Renal pelvis (tissue), 12 donors: ENCODE measurements at places on chromosomes 7 and 10. TPM values are rescaled to one million over a fixed set of nuclear protein-coding genes. Genes with fewer than 3 reads are reported as not detected.

Gene INA
- polyA plus RNA-seq, result 0.18 TPM

Gene ENKUR
- 3.7 TPM for polyA plus RNA-seq

Gene NEUROD6
- polyA plus RNA-seq, result not detected

Gene EZH2
- polyA plus RNA-seq, result 47.0 TPM

Gene HIPK2
- 109 TPM for polyA plus RNA-seq

Gene PDE6C
- polyA plus RNA-seq, result 1.7 TPM

Gene GFRA1
- polyA plus RNA-seq, result 16.7 TPM

Gene MNX1
- 0.12 TPM for polyA plus RNA-seq

Gene TRA2A
- polyA plus RNA-seq, result 149 TPM

Gene MYO1G
- polyA plus RNA-seq, result 0.74 TPM

Gene PKD1L1
- 0.45 TPM for polyA plus RNA-seq

Gene ANK3
- polyA plus RNA-seq, result 153 TPM

DNA sequence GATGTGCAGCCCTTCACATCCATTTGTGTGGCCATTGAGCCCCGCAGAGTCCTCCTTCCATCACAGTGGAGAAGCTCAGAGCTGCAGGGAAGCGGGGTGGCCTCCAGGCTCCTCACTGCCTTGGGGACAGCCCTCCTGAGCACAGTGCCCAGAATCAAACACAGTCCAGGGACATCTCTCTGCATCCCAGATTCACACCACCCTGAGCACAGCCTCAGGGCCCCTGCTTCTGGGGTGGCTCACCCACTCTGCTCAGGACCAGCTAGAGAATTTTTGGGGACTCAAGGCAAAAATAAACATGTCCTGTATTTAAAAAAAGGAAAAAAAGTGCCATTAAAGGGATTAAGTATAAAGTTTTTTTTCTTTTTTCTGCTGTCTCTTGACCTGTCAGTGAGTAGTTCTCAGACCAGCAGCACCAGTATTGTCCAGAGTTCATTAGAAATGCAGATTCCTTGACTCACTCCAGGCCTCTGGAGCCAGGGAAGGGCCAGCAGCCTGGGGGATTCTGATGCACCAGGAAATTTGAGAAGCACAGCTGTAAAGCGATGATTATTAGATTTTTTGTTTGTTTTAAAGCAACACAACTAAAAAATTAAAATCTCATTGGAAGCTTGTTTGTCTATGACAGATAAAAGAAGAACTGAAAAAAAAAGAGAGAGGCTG, 61.6 kb downstream of the ARHGAP22 start:
- no peak for DNase-seq

DNA sequence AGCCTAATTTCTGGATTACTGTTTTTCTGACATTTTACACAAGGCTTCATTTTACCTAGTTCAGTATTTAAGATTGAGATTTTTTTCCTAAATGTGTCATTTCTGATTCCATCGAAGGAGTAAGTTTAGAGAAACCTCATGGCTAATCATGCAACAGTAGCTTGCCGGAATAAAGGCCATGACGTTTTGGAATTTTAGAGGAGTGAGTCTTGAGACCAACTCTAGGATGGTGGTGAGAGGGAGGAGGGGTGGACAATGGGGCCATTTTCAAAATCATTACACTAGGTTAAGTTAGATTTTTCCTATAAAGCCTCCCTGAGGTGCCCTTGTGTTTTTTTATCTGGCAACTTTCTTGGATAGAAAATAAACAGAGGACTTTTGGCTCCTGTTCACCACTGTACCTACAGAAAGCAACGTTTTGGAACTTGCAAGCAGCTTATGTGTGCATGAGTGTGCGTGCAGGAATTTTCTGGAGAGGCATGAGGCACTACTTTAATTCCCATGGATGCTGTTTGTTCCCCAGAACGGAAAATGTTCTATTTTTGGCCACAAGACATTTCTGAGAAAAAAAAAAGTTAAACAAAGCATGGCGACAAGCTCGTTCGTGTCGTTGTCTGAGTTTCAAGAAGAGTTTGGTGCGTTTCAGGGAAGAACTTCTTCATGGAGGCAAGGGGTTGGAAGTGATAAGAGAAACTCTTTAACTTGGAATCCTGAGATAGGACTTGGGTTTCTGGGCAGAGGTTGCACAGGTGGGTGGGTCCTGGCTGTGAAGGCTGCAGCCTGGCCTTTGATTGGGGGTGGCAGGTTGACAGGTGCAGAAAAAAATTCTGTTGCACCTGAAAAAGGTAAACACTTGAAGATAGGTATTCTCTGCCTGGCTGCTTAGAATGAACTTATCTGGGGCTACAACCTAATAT, 178.1 kb downstream of the PTEN start:
- DNase-seq, result no peak

GRCh38 chr7:20284771-20285143, 45.9 kb upstream of the ITGB8 start:
- no peak for DNase-seq

DNA sequence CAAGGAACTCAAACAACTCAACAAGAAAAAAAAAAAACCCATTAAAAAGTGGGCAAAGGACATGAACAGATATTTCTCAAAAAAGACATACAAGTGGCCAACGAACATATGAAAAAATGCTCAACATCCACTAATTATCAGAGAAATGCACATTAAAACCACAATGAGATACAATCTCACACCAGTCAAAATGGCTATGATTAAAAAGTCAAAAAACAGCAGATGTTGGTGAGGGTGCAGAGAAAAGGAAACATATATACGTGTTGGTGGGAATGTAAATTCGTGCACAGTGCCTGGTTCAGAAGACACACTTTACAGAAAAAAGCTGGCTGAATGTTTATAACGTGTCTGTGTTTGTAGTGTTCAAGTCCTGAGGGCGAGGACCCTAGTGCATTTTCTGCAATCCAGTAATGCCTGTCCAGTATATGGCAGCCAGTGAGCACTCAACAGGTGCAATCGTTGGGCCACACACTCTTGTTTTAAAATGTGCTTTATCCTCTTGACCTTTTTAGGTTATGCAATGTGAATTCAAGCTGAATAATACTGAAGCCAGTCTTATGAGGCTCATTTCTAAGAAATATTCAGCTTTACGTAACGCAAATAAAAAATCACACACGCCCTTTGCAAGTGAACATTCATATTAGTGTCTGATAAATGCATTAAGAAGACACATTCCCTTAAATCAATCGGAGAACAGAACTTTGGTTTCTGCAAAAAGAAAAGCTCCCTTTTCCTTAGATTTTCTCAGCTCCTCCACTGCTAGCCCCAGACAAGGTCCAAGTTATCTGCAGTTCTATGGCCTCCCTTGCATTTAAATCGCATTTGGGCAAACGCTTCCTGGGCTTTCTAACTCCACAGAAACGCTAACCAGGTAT, 813 bp upstream of the MTURN start:
- no peak for DNase-seq

- no peak for DNase-seq
Observed at GRCh38 chr10:59873896-59874295, 32.5 kb downstream of the CCDC6 start.

DNA sequence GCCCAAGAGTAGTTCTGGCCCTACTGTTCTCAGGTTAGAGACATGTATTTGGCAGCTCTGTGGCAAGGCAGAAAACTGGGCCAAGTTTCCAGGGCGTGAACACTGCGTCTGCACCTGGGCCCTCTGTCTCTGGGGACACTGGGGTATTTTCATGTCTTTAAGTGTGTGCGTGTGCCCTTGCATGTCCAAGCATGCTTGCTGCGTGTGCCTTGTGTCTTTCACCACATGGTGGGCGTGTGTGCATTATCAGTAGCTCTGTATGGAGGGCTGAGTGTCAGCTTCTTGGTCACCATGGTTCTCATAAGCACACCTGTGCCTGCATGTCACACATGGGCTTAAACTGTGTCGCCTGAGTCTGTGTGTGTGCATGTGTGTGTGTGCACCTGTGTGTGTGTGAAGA, 69.3 kb downstream of the HIPK2 start:
- DNase-seq, result no peak

DNA sequence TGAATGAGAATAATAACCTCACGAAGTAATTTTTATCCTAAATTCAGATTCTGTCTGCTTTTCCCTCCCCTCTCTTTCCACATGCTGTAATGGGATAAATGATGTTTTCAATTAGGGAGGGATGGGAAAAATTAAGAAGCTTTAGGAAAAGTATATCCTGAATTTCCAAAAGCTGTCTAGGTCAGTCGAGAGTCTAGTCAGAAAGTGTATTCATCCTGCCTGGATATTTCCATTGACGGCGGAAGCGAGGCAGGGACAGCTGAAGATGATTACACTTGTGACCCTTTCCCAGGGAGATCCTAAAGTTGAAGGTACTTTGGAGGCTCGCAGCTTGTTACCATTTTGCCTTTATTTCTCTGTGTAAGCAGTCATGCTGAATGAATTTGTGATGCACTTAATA, 204.1 kb downstream of the ZNF365 start:
- no peak for DNase-seq

- DNase-seq, result no peak
Observed at GRCh38 chr7:30447466-30447865, 31.1 kb downstream of the NOD1 start.

DNA sequence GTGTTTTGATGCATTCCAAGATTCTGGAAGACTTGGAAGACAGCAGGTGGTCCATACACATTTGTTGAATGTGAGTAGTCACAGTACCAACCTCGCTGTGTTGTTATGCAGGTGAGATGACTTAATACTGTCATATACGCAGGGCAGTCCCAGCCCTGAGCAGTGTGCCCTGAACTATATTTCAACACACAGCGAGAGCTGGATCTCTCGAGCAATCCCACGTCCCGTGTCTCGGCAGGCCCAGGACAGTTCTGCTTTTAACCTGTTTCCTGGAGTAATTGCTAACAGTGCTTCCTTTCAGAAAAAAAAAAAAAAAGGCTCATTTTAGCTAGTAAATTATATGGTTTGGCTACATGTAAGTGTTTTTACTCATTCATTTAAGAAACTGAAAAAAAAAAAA, 179.7 kb downstream of the PRKCQ start:
- no peak for DNase-seq

DNA sequence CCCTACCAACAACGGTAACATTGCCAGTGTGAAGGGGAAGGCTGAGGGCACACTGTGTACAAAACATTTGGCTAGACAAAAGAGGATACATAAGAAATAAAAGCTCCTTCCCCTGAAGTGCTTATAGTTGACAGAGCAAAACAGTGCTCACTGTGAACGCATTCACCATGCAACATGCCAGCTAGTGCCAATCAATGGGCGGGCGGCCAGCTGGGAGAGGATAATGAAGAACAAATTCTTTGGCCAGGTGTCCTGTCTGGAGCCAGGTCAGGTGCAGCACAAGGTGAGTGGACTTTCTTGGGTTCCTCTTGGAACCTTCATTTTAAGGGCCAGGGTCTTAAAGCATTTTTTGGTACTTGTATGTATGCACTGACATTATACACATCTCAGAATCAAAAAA, 106.1 kb downstream of the ICA1 start:
- DNase-seq, result no peak

DNA sequence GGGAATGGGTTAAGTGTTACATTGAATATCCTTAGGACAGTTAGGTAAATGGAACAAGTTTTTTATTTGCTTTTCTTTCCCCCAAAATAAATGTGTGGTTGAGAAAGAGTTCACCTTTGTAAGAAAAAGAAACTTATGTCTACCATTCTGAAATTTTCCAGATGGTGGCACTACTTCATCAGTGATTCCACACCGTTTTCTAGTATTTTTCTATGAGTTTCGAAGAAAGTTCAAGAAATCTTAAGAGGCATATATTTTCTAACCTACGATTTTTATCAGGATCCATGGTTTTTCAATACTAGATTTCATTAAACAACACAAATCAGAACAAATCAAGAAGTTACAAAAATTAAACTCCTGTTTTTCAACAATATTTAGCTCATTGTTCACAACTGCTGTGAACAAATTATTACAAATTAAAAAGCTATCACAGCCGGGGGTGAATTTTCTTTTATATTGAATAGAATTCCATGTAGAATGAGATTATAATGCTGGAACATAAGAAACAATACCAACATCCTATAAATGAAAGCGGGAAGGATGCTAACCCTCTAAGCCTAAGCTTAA, 163.1 kb upstream of the NPVF start:
- no peak for DNase-seq

DNA sequence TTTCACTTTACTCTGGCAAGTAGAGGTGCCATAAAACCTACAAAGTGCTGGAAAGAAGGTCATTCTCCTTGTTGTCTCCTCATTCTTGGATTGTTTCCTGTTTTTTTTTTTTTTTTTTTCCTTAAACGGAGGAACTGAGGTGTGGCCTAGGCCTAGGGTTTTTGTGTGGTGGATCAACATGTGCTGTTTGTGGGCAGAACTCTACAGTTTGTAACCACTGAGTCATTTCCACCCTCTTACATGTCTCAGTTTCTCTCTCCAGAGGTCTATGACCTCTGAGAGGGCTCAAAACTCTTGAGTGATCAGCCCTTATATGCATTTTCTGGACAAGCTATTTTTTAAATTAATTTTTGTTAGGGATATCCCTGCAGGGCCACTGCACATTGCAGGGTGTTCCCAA, 296.0 kb downstream of the PPP1R3A start:
- DNase-seq, result no peak

- DNase-seq, result no peak
Observed at GRCh38 chr10:13701157-13701919, 114.6 kb downstream of the PRPF18 start.

DNA sequence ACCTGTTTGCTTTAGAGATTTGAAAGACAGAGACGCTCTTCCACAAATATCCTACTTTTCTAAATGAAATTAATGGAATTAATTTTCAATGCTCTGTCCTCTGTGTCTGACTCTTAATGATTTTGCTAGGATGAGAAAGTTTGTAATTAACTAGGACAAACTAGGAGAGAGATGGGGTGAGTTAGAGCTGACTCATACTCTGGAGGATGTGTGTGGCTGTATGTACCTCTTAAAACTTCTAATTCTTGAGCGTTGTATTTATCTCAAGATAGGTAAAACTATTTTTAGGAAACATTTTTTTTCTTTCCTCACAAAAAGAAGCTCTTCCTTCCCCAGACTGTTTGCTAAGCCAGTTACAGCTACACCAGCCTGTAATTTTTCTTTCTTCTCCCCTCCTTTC, 178.8 kb upstream of the ANKRD30A start:
- DNase-seq, result no peak

DNA sequence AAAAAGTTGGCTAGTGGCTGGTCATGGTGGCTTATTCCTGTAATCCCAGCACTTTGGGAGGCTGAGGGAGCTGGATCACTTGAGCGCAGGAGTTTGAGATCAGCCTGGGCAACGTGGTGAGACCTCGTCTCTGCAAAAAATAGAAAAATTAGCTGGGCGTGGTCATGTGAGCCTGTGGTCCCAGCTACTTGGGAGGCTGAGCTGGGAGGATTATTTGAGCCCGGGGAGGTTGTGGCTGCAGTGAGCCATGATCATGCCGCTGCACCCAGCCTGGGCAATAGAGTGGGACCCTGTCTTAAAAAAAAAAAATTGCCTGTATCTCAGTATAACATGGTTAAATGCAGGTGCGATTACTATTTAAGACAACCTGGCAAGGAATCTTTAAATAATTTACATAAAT, 61.0 kb downstream of the ADD3 start:
- DNase-seq, result no peak

DNA sequence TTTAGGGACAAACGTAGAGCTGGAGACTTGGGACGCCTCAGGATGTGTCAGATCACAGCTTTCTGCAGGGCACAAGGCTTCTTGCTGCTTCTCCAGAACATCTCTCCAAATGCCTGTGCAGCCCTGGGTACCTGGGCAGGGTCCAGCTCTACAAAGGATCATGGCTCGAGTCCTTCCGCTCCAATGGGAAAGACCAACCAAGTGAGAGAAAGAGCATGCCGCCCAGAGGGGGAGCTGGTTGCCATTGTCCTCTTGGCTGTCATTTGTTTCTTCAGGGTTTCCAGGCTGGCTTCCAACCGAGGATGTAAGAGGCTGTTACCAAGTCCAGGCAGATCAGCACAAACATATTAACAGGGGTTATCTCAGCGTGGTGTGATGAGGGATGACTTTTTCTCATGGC, 5.6 kb upstream of the LEP start:
- no peak for DNase-seq

GRCh38 chr10:131811630-131812403, 89.0 kb upstream of the PPP2R2D start:
- no peak for DNase-seq
